Hematopoietic multipotent progenitor cell treated with erythropoietin and hydrocortisone succinate and interleukin-3 and kit ligand, for 4 days (in vitro differentiated cells): ENCODE measurements at places on chromosomes 7 and 10.

- DNase-seq: no peak
These were observed 1247.9 kb downstream of the NXPH1 start for GRCh38 chr7:9681284-9681683.

DNA sequence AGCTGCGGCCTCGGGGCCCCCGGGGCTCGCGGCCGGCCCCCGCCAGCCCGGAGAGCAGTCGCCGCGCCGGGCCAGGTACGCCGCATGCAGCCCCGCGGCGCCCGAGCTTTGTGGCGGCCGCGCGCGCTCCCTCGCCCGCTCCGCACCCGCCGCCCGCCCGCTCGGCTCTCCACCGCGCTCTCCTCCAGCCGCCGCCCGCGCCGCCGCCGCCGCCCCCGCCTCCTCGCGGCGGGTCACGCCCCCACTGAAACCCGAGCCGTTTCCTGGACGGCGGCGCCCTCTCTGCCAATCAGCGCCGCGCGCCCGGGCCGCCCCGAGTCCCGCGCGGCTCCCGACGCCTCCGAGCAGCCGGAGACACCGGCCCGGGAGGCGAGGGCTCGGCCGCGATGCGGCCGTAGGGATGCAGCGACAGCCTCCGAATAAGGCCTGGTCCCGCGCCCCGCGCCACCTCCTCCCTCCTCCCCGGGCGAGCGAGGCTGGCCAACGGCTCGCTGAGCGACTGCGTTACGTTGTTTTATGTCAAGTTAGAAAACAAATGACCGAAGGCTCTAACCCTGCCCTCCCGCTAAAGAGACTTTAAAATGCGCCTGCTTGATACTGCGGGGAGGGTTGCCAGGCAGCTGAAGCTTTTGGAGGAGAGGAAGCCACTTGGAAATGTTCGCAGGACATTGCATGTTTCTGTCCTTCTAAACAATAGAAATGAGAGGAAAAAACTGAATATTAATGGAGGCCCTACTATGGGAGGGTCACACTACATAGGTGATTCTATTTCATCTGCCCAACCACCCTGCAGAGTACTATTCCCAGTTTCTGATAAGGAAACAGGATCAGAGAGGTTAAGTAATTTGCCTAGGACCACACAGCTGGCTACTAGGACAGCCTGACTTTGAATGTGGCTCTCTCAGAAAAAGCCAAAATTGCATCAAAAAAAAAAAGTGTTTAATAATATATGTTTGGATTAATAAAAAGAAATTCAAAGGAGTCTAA, at the start of gene FGFR2:
FGFR2 (minus strand) TSS at position 182 of the 987 bp plus-strand sequence. CDS start 4,627 bp downstream, outside the sequence.
- peak; percentile 76 for DNase-seq

DNA sequence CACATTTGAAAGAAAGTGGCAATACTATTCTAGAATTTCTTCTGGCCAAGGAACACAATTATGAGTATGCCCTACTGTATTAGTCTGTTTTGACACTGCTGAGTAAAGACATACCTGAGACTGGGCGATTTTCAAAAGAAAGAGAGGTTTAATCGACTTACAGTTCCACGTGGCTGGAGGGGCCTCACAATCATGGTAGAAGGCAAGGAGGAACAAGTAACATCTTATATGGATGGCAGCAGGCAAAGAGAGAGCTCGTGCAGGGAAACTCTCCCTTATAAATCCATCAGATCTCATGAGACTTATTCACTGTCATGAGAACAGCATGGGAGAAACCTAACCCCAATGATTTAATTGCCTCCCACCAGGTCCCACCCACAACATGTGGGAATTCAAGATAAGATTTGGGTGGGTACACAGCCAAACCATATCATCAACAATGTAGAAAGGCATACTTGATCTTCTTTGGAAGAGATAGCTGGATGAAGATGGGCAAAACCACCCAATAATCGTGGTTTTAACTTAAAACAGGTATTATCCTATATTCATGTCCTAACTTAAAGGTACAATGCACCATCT, 113.9 kb downstream of the ETV1 start:
- DNase-seq: peak; percentile 54

DNA sequence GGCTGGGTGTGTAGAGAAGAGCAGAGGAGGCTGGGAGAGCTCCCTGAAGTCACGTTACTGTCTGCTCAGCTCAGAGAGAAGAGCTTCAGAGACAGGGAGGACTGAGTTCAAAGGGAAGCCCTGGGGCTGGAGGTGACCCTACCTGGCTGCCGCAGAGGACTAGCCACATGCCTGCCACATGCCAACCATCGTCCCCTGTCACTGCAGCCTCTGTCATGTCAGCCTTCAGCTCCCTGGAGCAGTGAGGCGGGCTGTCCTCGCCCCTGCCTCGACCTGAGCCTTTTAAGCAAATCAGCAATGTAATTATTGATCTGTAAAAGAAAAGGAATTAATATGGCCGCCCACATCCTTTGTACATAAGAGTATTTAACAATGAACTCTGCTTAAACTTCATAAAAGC, 89.3 kb upstream of the RET start:
- no peak for DNase-seq

DNA sequence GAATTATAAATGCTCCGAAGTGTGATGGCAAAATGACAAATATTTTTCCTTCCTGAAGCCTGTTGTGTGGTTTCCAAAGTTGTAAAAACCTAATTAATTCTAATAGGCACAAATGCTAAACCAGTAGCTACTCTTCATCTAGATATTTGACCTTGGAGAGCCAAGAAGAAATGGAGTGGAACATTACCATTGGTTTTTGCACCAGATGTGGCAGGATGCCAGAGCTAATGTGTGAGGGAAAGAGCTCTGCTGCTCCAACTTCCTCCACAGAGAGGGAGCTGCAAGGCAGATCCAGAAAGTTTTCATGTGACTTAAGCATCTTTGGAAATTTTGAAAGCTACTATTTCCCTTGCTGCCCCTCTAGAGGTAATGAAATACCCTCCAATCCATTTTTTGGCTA, 65.1 kb upstream of the HPS1 start:
- DNase-seq: no peak

DNA sequence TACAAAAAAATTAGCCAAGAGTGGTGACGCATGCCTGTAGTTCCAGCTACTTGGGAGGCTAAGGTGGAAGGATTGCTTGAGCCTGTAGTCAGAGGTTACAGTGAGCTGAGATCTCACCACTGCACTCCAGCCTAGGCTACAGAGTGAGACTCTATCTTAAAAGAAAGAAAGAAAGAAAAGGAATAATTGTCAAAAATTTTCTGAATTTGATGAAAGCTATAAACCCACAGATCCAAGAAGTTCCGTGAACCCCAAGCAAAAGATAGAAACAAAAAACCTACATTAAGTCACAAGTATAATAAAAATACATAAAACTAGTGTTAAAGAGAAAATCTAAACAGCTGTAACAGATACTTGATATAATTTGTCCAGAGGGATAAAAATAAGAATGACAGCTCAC, 60.1 kb upstream of the KMT2C start:
- no peak for DNase-seq

GRCh38 chr7:13179775-13180523, 492.5 kb downstream of the ARL4A start:
- DNase-seq: no peak

GRCh38 chr7:30171766-30172447, 37.1 kb downstream of the MTURN start:
- no peak for DNase-seq

DNA sequence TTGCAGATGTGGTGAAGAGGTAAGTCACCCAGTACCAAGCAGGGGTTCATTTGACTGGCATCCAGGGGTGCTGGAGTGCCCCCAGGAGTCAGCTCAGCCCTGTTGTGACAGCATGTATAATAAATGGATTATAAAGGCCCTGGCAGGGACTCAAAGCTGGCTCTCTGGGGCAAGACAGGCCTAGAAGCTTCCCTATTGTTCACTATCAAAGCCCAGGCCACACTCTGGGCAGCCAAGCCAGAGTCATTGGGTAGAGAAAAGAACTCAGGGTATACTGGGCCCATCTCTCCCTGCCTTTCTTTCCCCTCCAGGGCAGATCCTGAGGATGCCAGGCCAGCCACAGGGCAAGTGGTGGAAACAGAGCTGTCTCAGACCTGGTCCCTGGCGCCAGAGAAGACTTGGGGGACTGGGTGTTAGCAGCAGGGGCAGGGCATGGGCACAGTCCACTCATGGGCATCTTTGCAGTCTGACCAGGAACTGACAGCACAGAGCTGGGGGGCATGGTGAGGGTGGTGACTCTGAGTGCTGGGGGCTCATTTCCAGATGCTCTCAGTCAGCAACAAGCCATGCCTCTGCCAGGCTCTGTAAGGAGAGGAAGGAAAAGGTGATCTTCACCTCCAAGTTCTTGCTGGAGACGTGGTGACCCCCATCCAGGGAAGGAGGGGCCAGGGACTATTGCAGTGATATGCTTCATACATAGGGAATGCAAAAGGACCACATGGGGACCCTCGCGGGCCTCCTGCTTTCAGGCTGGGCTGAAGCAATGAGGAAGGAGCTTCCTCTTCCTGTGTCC, 11.7 kb downstream of the RBP3 start:
- no peak for DNase-seq

- no peak for DNase-seq
These were observed 787.4 kb downstream of the PHTF2 start for GRCh38 chr7:78585980-78586379.

- peak; percentile 39 for DNase-seq
These were observed 816 bp downstream of the PSMG3 start for GRCh38 chr7:1569016-1569415.

GRCh38 chr10:114408968-114409444, 4.7 kb upstream of the AFAP1L2 start:
- DNase-seq: peak; percentile 47

DNA sequence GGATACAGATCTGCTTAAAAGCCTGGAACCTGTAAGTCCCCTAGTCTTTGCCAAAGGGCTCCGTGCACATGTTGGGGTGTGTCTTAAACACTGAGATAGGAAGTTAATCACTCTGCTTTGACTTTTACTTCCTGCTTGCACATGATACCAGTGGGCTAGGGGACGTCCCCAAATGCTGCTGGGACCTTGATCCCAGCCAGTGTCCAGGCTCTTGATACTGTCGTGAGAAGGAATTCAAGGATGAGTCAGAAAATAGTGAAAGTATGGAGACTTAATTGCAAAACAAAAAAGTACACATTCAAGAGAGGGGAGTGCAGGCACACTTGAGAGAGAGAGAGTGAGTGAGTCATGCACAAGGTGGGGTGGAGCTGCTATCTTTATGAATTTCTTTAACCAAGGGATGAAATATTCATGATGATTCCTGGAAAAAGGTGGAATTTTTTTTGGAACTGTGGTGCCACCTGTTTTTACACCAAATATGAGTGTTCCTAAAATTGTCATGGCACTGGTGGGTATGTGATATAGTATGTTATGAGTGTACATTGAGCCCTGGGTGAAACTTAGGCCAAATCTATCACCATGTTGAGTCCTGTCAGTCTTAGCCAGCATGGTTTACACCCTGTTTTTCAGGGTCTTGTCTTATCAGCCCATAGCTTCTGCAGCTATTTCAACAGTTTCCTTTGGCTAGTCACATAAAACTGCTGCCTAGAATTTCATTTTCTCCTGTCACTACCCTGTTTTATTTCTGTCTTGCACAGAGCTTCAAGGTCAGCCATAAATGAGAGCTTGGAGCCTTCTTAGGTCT, 88.3 kb upstream of the CYP26C1 start:
- peak; percentile 92 for DNase-seq

GRCh38 chr10:114363745-114364454, 40.4 kb downstream of the AFAP1L2 start:
- no peak for DNase-seq

- DNase-seq: no peak
These were observed 1.2 kb upstream of the OR2F1 start for GRCh38 chr7:143953421-143953820.

- DNase-seq: no peak
These were observed 398.3 kb upstream of the CHRM2 start for GRCh38 chr7:136470179-136470578.

GRCh38 chr10:75462865-75463264, 31.4 kb downstream of the LRMDA start:
- DNase-seq: no peak

- no peak for DNase-seq
These were observed 275.5 kb downstream of the PLXNA4 start for GRCh38 chr7:132300599-132301277.

DNA sequence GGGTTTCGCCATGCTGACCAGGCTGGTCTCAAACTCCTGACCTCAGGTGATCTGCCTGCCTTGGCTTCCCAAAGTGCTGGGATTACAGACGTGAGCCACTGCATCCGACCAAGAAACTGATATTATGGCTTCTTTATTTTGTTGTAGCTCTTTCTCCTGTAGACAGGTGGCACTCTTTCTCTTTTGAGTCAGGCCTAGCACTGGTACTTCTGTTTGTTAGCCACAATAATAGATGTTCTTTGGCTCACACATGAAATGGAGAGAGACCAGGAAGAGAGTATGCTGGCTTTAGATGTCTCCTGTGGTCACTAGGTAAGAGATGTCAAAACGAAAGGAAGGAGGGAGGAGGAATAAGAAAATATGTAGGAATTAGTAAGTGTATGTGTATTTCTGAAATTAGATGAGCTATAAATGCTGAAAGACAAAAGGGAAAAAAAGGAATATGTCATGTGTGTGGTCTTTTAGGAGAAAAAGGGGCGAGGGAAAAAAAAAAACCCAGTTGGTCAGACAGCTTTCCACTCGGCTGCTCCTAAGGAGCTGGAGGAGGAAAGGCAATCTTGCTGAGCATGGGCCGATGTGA, 78.7 kb downstream of the CLEC2L start:
- DNase-seq: peak; percentile 78

- no peak for DNase-seq
These were observed 229.7 kb downstream of the TSPAN12 start for GRCh38 chr7:120628251-120628650.

DNA sequence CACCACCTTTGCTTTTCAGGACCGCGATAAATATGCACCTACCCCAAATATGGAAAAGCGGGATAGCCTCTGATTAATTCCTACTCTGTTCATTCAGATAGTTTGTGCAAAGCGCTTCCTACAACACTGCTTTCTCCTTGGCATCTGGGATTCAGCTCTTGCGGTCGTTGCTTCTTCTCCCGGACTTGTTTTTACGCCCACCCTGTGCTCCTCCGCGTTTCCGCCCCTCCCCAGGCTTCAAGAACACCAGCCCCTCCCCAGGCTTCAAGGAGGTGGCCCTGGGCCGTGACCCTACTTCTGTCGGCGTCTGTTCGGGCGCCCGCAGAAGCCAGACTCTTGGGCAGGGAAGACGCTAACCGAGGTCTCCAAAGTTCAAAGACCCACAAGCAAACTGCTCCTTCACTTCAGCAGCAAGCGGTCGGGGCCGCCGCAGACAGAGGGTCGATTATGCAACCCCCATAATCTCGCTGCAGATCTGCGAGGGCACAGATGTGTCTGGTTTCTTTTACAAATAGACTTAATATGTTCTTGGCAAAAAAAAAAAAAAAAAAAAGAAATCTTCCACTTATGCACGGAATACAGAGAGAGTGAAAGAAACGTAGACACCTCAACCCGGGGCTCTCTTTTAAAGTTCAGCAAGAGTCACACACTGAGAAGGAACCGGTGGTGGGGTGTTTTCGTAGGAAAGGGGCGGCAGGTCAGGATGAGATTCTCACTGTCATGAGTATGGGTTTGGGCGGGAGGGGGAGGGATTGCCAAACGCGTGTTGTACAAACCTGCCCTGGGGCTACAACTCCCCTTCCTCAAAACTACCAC, 1.9 kb downstream of the DLX5 start:
- peak; percentile 71 for DNase-seq

DNA sequence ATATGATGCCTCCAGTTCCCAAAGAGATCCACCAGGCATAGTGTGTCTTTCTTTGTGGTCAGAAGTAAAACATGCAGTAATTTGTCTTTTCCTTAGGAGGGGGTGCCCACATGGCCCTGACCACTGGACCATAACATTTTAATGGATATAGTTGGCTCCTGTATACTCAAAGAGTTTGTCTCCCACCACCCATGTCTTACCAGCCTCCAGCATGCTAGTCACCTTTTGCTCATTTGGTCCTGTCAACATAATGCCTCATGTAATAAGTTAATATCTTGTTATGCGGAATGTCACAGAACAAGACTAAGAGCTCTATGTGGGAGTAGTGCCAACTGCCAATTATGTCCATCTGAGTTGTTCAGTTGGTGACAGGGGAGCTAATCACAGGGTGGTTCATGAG, 83.4 kb upstream of the IFRD1 start:
- DNase-seq: no peak
